NCI-H69 (cell line): ENCODE measurements at places on chromosomes 12 and 14.

- DNase-seq = no peak
Observed at GRCh38 chr12:59357811-59358210, 238.0 kb upstream of the SLC16A7 start.

DNA sequence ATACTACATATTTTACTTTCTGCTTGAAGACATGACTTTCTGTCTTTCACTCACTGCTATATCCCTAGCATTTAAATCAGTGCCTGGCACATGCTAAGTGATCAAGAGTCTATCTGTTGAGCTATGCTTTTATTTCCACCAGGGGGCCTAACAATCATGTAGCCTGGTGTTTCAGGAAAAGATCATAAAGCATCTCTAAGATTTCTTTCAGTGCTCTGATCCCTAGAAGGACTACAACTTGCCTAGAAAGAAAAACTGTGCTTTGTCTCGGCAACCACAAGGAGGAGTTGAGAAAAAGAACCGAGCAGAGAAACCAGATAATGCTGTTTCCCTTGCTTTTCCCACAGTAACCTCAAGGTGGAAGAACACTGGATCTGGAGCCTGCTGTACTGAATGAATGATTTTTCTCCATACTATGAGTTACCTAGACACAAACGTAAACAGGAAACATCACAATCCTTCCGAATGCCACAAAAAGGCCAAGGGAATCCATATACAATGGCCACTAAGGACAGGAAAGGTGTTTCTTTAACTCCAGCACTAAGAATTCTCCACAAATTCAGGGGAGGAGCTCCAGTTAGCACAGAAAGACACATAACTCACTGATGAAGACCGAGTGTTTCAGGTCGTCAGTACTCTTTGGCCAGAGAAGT, 1.2 kb downstream of the CRY1 start:
- peak; percentile 91 for DNase-seq

DNA sequence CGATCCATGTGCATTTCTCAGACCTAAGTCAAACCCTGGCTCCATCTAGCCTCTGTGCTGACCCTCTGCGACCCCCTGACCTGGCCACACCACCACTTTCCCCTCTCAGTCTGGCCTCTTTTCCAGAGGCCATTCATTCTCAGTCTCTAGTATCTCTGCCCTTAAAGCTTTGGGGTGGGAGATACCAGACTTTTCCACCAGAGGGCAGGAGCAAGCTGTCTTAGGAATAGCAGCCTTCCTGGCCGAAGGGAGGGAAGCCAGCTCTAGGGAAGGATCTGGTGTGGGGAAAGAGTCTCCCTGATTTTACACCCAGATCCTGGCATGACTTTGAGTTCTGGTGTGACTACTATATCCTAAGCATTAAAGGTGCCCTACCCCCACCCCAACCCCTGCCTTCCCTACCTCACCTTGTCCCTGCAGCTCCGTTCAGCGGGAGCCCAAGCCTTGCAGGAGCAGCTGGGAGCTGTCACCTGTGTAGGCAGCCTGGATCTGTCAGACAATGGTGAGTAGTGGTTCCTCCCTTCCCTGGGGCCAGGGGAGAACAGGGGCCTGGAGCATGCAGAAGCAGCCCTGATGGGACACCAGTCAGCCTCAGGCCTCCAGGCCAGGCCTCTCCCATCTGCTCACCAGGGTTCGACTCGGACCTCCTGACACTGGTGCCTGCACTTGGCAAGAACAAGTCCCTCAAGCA, 6.6 kb downstream of the CARMIL3 start:
- DNase-seq = peak; percentile 80

DNA sequence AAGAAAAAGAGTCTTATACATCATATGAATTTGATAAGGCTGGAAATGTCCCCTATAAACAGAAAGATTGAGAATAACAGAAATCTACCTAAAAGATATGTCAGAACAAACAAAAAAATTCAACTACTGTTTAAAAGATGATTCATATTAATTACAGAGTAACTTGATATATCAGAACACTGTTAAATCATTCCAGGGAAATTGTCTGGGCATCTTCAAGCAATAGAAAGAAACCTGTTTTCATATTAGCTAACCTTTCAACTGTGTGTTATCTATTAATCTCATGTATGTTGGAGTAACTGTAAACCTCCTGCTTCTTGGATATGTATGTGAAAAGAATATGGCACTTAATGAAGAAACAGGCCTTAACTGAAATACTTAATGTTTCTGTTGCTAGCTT, 96.7 kb downstream of the NUBPL start:
- no peak for DNase-seq

GRCh38 chr12:43336962-43337555, 214.9 kb downstream of the ADAMTS20 start:
- DNase-seq = peak; percentile 52

- no peak for DNase-seq
Observed at GRCh38 chr14:66859063-66859671, 330.1 kb upstream of the GARIN2 start.

- DNase-seq = no peak
Observed at GRCh38 chr12:89236748-89237383, 115.4 kb downstream of the DUSP6 start.

DNA sequence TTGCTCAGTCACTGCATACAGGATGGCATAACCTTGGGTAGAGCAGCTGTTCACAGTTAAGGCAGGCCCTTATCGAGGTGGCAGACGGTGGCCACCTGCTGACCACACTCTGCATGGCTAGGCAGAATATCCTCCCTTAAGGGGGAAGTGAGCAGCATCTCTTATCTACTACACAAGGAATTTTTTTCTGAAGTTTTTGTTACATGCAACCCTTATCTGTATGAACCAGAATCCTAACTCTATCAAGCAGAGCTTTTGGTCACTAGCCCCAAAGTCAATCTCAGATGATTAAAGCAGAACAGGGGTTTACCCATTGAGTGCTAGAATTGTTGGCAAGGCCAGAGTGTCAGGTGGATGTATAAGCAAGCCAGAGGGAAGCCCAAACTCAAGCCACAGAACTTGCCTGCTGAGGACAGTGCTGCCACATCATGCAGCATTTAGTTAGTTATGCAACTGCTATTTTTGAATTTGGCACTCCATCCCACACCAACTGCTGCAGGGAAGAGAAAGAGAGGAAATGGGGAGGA, 192.8 kb downstream of the TBX5 start:
- DNase-seq = peak; percentile 38

DNA sequence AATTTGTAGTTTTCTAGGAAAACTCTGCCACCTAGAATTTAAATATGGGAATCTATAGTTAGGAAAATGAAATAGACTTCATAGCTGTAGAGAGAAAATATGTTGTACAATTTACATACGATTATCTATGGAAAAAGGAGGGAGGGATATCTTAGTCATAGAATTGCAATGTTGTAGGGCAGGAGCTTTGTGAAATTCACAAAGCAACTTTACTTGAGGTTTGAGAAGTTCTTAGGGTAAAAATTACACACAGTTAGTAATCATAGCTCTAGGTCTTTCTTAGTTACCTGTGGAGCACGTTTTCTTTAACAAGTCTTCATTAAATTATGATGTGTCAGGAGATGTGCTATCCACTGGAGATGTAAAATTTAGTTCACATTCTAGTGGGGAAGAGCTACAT, 61.4 kb upstream of the DBX2 start:
- DNase-seq = no peak

GRCh38 chr14:69580009-69580577, 5.4 kb upstream of the CCDC177 start:
- peak; percentile 85 for DNase-seq

GRCh38 chr14:100711493-100711892, 15.2 kb upstream of the DLK1 start:
- DNase-seq = peak; percentile 48

DNA sequence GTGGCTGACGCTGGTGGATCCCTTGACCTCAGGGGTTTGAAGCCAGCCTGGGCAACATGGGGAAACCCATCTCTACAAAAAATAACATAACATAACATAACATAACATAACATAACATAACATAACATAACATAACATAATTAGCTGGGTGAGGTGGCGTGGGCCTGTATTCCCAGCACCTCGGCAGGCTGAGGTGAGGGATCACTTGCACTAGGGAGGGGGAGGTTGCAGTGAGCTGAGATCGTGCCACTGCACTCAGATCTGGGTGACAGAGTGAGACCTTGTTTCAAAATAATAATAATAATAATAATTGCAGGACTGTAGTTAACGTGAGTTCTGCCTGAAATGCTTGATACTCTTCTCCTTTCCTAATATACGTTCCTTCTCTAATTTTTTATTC, 1.3 kb downstream of the MAGOHB start:
- DNase-seq = no peak

- no peak for DNase-seq
Observed at GRCh38 chr12:93957870-93958269, 190.5 kb upstream of the PLXNC1 start.

DNA sequence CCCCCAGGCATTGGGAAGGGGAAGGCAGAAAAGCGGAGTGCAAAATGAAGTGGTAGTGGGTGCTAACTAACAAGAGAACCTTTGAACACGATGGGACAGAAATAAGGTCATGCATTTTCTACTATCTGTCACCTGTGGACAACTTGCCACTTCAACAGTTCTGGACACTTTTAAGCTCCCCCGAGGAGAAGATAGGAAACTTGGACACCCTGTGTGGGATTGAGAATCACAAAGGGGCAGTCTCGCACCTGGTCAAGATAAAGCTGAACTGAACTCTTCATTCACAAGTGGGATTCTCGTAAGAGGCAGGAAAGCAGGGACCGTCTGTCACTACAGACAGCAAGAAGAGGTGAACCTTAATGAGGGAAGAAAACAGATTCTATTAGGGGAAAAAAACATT, 51.6 kb downstream of the EIF2S3B start:
- DNase-seq = no peak

GRCh38 chr14:87233266-87233665, 759.7 kb downstream of the GALC start:
- peak; percentile 95 for DNase-seq

DNA sequence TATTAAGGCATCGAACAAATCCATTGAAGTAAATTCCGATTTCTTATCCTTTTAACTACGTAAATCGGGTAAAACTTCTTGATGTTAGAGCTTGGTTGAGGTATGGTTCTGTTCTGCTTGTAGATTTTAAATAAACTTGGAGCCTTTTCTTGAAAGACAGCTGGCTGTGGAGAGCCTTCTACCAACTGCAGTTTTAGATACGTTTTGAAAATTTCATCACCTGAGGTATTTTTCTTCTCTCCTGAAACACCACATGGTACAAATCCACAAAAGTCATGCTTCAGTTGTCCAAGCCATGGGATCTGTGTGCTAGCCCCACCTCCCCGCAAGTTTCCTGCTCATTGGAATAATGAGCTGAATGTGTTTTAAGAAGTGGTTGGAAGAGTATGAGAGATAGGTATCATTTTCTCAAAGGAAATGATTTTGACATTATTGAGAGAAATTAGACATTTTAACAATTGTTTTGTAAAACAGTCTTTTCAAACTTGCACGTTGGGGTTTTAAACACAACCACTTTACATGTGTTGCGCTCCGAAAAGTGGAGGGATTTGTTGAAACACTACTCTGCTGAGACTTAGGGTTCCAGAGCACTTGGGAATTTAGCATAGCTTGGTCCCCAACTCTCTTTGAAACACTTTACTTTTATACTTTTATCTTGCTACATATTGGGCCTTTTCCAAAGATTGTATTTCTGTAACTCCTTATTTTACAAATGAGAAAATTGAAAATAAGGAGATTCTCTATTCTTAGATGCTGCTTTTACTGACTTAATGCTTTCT, 1.4 kb downstream of the PPM1A start:
- peak; percentile 71 for DNase-seq

DNA sequence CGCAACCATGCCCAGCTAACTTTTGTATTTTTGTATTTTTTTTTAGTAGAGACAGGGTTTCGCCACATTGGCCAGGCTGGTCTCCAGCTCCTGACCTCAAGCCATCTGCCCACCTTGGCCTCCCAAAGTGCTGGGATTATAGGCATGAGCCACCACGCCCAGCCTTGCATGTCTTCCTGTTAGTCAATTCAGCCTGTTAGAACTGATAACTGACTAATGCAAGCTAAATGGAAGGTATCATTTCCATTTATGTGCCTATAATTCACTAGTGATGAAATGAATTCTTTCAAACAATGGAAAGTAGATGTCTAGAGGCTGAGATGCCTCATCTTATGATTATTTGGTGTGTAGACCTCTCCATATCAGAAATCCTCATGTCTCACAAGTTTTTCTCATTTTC, 37.3 kb upstream of the DIP2B start:
- DNase-seq = no peak

DNA sequence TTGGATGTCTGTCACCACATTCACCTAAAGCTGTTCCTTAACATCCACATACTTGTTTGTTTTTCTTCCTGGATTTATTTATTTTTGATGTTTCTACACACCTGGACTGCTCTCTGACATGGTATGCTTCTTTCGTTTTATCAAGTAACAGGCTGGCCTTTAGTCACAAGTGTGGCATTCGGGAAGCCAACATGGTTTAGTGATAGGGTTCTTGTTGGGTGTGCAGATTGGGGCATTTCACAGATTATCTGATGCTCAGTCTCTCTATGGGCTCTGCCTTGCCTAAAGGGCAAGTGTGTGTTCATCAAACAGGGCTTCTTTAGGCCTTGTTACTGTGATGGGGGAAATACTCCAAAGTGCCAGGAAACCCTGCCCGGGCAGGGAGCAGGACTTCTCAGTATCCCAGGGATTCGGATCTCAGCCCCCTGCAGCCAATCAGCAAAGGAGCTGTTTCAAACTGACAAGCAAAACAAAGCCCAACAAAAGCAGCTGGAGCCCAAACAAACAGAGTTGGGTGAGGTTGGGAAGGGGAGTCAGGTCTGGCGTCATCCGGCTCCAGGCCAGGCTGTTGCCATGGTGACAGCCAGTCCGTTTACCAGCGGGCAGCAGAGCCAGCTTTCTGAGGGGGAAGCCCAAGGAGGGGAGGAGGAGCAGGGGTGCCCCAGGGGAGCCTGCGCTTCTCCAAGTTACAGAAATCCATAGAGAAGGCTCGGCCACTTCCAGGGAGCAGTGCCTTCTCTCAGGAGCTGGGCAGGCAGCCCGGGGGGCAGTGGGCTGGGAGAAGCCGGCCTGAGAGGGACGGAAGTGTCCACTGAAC, 31.9 kb downstream of the FOS start:
- peak; percentile 98 for DNase-seq

GRCh38 chr14:52845081-52845480, 53.7 kb upstream of the GNPNAT1 start:
- DNase-seq = no peak

GRCh38 chr12:6998715-6999451, 19.4 kb downstream of the LPCAT3 start:
- no peak for DNase-seq

- DNase-seq = no peak
Observed at GRCh38 chr14:35499180-35499579, 34.8 kb upstream of the INSM2 start.
